T-helper 1 cell (primary cell): ENCODE measurements at places on chromosomes 5 and 9.

- DNase-seq, result no peak
Observed at GRCh38 chr9:111980398-111980797, 83.8 kb downstream of the UGCG start.

- DNase-seq, result no peak
Observed at GRCh38 chr9:14179449-14179848, 134.5 kb downstream of the NFIB start.

DNA sequence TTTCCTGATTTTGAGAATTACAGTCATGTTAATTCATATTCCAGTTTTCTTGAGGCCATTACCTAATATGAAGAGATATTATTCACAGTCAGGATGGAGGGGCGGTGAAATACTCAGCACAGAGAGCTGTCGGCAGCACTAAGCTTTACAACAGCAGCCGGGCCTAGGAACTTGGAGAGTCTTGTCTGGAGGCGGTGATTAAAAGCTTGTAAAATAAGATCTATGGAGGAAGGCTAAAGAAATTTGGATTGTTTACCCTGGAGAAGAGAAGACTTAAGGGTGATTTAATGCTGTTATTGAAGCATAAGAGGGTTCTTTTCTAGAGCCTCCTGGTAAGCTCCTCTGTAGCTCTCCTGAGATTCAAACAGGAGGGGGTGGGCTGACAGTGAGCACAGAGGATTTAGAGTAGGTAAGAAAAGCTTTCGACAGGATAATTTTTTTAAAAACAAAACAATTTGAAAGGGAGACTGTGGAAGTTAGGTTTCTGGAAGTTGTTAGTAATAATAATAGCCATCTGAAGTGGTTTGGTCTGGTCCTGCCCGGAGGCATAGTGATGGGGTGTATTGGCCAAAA is 406.3 kb upstream of the ADAMTSL1 start:
- DNase-seq, result no peak

- DNase-seq, result no peak
Observed at GRCh38 chr5:139755892-139756671, 39.5 kb upstream of the PSD2 start.

DNA sequence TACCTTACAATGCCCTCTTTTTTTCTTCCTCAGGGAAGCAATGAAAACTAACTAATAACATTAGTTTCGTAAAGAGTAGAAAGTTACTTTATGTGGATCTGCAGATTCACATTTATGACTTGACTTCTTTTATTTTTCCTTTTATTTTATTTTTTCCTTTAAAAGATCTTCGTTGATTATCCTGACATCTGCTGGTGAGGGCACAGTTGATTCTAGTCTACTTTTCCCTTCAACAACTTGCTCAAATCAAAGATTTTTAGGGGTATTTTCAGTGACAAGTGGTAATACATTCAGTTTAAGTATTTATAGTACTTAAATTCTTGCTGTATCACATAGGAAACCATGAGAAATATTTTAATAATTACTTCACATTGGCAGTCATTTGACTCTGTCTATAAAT is 4.9 kb downstream of the EDIL3 start:
- no peak for DNase-seq

GRCh38 chr9:129868872-129869486 is 33.7 kb downstream of the USP20 start:
- DNase-seq, result peak; percentile 96

- DNase-seq, result no peak
Observed at GRCh38 chr5:137778772-137779564, 24.8 kb upstream of the HNRNPA0 start.

- no peak for DNase-seq
Observed at GRCh38 chr5:31770998-31771397, 132.1 kb downstream of the PDZD2 start.

DNA sequence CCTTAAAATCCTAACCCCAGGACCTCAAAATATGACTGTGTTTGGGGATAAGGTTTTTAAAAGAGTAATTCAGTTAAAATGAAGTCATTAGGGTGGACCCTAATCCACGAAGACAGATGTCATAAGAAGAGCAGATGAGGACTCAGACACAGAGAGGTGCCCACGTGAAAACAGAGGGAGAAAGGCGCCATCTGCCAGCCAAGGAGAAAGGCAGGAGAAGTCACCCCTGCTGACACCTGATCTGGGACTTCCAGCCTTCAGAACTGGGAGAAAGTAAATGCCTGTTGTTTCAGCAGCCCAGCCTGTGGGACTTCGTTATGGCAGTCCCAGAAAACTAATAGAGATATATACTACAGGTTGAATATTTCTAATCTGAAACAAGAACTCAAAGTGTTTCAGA is 67.4 kb downstream of the ROR2 start:
- no peak for DNase-seq

GRCh38 chr9:23153058-23153457 is 673.0 kb downstream of the ELAVL2 start:
- DNase-seq, result no peak

DNA sequence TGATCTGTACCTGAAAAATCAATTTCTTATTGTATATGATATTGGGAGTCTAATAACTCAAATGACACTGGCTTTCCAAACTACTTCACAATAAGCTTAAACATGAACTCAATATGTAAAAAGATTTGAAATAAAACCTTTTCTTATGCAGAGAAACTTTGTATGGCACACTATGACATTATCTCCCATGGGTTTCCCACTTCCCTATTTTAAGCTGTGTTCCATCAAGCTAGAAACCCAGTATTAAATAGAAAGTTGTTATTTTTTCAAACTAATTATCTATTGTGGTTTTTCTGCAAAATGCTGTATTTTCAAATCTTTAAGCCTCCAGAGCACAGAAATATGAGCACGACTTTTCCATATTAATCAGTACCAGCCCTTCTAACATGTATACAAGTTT is 174.7 kb downstream of the NFIB start:
- DNase-seq, result no peak

GRCh38 chr9:109264877-109265587 is 55.8 kb downstream of the EPB41L4B start:
- DNase-seq, result no peak
